ENCODE measurements at places on chromosomes 7 and 10.

- no peak for DNase-seq
These were observed 12.2 kb upstream of the HYCC1 start for GRCh38 chr7:23026164-23026563.

DNA sequence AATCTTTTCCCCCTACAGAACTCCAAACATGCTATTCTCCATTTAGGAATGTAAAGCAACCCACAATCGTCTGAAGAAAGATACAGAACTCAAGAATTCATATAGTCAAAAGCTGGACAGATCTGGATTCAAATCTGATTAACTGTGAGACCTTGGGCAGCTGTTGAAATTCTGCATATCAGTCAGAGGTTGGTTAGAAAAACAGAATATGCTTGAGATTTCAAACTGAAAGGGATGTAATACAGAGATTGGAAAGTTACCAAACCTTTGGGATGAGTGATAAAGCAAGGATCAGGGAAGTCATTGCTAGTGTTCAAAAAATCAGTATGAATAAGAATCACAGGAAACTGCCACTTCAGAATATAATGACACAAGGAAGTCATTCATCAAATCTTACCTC lies 406.6 kb downstream of the HTR7 start:
- no peak for DNase-seq

GRCh38 chr7:75626954-75627353 lies 111.8 kb downstream of the HIP1 start:
- no peak for DNase-seq

DNA sequence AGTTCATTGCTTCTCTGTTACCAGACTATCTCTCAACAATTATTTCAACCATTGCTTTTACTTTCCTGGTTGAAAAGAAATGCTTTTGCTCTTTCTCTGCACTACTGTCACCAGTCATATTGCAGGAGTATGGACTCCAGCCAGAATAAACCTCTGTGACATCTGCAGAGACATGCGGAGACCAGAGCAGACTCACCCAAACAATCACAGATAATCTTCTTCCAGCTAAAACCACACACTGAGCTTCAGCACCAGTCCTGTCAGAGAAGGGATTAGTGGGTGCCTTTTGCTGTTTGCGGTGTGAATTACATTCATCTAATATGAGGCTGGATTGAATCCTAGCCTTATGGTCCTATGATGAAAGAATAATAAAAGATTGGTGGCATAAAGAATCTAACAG lies 258.6 kb downstream of the CNTNAP2 start:
- DNase-seq = no peak

- no peak for DNase-seq
These were observed 286.7 kb upstream of the FZD8 start for GRCh38 chr10:35928748-35929147.

- DNase-seq = no peak
These were observed 81.1 kb downstream of the CTTNBP2 start for GRCh38 chr7:117791877-117792780.

DNA sequence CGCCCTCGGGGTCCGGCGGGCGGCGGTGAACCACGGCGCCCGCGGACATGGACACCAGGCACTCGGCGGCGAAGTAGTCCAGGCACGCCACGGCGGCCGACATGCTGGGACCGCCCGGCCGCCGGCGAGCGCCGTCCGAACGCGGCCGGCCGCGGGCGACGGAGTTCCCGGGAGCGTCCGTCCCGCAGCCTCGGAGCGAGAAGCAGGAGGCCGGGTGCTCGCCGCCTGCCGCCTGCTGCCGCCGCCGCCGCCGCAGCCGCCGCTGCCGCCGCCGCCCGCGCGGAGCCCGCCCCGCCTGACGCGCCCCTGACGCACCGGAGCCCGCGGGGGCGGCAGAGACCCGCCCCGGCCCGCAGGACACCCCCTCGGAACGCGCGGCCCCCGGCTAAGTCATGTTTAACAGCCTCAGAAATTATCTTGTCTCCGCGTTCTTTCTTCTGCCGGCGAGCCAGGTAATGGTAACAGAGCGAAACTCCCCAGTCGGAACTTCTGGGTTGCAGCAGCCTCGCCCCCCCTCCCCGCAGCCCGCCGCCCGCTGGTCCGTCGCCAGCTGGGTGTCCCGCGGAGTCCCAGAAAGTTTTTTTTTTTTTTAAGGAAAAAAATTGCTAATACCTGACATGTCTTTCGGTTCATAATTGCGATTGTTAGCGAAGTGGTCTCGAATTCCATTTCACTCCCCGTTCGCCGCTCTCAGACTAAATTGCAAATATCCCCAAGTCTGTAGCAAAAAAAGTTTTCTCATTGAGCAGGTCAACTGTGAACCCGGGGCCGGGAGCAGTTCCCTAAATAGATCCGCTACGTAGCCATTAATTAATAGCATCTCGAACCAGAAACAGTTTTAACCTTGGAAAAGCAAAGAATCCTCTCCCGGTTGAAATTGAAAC lies at the start of gene KLF14:
TSS of gene KLF14 (minus strand) at position 277 of the 884 bp plus-strand sequence. CDS start at position 103, 174 bp downstream.
- DNase-seq = no peak

GRCh38 chr10:119166564-119166963 lies 1.1 kb upstream of the SFXN4 start:
- no peak for DNase-seq

DNA sequence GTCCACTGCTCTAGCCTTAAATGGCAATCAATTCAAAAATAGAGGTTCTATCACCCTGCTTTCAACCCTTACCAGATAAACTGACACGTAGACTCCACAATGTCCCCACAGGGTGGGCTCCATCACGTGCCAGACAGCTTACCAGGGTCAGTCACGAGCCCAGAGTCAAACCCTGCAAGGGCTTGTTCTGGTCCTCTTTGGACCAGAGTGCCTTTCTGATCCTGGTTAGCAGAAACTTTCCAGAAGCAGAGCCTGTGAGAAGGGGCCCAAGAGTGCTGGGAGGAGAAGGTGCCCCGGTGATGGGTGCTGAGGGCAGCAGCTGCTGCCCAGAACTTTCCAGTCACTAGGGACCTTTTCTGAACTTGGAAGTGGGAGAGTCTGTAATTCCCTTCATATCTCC lies 354 bp upstream of the GIMAP5 start:
- DNase-seq = no peak

- no peak for DNase-seq
These were observed 359.2 kb downstream of the PHF14 start for GRCh38 chr7:11332865-11333228.

DNA sequence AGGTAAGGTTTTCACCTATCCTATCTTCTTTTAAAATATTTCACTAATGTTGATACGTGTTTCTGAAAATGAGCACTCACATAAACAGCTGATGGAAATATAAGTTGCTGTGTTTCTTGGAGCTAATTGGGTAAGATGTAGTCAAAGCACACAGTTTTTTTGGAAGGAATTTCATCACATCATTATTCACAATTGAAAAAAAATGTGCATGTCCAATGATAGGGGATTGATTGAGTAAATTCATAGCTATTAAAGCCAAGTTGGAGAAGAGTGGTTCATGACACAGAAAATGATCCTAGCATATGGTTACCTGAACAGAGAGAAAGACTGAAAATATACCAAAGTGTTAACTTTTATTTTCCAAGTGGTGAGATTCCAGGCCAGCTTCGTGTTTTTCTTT lies 29.6 kb downstream of the GLI3 start:
- DNase-seq = no peak

DNA sequence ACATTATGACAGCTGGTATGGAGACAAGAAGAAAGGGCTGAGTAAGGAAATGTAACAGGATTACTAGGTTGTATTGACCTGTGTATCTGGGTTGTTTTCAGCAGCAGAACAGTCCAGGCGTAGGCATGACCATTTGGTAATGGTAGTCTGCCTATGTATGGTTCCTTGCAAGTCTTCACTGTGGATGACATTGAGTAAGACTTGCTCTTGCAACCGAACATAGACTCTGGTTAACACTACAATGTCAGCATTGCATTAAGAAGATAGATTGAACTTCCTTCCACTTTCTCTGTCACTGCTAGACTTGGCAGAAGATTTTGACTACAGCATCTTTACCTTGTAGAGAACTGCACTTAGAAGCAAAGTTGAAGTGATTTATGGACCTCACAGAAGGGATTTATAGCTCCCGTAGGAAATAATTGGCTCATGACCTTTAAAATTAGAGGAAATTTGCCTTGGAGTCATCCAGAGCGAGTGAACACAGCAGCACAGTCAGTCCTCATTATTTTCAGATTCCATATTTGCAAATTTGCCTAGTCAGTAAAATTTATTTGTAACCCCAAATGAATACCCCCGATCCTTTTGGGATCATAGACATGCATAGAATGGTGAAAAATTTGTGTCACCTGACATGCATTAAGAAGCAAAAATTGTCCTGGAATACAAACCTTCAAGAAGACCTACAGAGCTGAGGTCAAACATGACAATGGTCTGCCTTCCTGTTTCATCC lies 79.6 kb upstream of the STRIP2 start:
- DNase-seq = no peak

GRCh38 chr10:120514035-120514620 lies 57.1 kb downstream of the PLPP4 start:
- DNase-seq = no peak

DNA sequence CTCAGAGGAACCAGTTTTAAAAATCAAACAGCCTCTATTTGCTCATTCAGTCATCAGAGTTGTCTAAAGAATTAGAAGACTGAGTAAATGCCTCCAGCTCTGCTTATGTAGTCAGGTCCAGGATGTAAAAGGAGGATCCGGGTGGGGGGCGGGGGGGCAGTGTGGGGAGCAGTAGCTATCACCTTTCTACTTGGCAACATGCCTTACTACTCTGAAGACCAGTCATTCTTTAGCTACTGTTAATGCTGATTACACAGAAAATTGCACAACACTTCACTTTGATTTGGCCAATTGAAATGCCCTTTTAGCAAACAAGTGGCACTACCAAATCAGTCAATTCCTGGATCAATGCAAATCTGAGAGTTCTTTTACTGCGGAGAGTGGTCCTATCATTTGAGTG lies 164.2 kb downstream of the NXPH1 start:
- DNase-seq = no peak

GRCh38 chr7:139660317-139661042 lies 117.3 kb downstream of the HIPK2 start:
- no peak for DNase-seq

DNA sequence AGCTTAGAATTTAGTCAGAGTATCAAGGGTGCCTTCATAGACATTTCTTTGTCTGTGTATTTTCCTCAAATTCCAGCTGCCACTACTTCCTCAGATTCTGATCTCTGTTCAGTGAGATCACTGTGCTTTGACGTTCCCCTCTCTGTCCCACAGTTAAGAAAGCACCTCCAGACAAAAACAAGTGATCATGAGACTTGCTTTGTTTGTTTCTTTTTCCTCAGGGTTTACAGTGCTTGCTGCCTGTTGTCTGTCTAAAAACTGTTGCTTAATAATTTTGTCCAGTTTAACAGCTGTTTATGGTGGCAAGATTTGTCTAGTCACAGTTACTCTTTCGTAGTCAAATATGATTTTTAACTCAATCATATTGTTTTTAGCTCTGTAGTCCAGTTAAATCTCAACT lies 29.1 kb downstream of the TRUB1 start:
- no peak for DNase-seq

DNA sequence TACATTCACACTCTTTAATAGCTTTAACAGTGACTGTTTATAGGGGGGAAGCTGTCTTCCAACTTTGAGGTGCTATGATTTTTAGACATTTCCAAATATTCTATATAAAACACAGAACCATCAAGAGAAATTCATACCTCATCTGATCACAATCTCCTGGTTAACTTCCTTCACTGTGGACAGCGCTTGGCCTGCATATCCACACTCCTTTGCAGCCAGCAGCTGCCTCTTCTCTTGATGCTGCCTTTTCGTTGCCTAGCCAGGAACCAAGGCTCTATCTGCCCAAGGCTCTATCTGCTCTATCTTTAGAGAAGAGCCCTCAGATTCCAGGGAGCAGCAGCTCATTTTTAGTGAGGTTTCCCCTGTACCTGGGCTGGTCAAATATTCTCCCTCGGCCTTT lies 252.0 kb downstream of the PTEN start:
- DNase-seq = no peak

DNA sequence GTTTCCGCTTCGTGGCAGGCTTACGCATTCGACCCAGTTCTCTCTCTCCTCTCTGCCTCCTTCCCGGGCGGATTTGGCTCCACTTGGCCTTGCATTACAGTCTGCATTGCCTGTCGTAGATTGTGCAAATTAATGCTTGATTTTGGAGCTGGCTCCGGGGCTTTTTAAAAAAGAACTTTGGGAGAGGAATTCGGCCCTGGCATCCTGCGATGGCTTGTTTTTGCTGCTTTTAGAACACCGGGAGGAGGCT lies 767 bp downstream of the EIF4EBP2 start:
- DNase-seq = no peak

DNA sequence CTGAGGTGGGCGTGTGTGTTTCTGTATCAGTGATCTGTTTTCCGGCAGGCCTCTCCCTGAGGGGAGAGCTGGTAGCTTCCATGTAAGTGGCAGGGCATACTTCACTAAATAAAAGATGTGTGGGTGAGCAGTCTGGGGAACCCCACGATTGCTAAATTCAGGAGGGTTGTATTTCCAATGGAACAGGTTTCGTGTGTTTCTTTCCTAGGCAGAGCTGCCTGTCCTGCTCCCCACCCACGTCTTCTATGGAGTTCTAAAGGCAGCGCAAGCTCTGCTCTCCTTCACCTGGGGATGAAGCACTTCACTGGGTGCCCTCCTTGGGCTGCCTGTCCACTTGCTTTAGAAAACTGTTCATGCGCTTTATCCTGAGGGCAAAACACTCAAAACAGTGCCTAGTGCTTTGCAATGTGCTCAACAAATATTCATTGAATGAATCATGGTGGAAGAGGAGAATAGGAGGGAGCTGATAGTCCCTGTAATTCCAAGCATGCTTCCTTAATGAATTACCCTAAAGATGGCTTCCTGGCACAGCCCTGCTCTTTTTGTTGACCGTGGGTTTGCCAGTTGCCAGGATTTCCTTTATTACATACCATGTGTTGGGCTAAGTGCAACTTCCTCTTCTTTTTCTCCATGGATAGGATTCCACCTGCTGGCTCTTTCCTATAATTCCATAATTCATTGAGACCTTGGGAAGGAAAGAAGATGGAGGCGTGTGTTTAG lies 50.6 kb upstream of the SRPK2 start:
- peak; percentile 76 for DNase-seq

DNA sequence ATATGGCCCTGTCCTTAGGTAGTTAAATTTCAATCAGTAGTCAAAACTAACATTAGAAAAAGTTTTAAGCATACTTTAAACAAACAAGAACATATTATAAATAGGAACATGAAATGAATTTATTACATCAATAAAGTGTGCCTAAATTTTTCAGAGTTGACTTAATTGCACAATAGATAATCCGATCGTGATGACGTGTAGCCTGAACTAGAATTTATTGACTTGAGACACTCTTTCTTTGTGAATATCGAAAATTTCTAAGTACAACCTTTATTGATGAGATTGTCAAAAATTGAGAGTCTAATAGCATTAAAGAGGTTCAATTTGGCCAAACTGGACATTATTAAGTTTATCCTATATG lies 56.0 kb downstream of the CALD1 start:
- DNase-seq = no peak

- DNase-seq = no peak
These were observed 107.0 kb upstream of the ZNF716 start for GRCh38 chr7:57342954-57343353.

GRCh38 chr7:40833888-40834234 lies 699.1 kb downstream of the SUGCT start:
- DNase-seq = no peak
